ENCODE measurements at places on chromosomes 1 and 21. TPM values are rescaled to one million over a fixed set of nuclear protein-coding genes. Genes with fewer than 3 reads are reported as not detected.

Gene IQGAP3
- total RNA-seq: 48.9 TPM

Gene LAX1
- total RNA-seq: not detected

Gene HOOK1
- not detected for total RNA-seq

Gene CC2D1B
- total RNA-seq: 22.1 TPM

Gene MATN1
- not detected for total RNA-seq

Gene SLC35F3
- total RNA-seq: not detected

Gene ITLN1
- not detected for total RNA-seq

Gene PCNX2
- total RNA-seq: 6.6 TPM

Gene TACSTD2
- 0.45 TPM for total RNA-seq

Gene HES2
- total RNA-seq: 0.15 TPM

Gene ADAM30
- not detected for total RNA-seq

Gene HAO2
- total RNA-seq: not detected

Gene LEPR
- total RNA-seq: 7.1 TPM

Gene RGL1
- 6.2 TPM for total RNA-seq

Gene CHRM3
- total RNA-seq: not detected

Gene C1orf87
- total RNA-seq: not detected

Gene PTPRF
- 56.8 TPM for total RNA-seq

Gene SELE
- not detected for total RNA-seq

Gene C4BPA
- total RNA-seq: not detected

Gene SLC1A7
- total RNA-seq: not detected
